ENCODE measurements at places on chromosomes 16 and 17.

- no peak for DNase-seq
Observed at GRCh38 chr17:307741-308507, 44.7 kb downstream of the RPH3AL start.

DNA sequence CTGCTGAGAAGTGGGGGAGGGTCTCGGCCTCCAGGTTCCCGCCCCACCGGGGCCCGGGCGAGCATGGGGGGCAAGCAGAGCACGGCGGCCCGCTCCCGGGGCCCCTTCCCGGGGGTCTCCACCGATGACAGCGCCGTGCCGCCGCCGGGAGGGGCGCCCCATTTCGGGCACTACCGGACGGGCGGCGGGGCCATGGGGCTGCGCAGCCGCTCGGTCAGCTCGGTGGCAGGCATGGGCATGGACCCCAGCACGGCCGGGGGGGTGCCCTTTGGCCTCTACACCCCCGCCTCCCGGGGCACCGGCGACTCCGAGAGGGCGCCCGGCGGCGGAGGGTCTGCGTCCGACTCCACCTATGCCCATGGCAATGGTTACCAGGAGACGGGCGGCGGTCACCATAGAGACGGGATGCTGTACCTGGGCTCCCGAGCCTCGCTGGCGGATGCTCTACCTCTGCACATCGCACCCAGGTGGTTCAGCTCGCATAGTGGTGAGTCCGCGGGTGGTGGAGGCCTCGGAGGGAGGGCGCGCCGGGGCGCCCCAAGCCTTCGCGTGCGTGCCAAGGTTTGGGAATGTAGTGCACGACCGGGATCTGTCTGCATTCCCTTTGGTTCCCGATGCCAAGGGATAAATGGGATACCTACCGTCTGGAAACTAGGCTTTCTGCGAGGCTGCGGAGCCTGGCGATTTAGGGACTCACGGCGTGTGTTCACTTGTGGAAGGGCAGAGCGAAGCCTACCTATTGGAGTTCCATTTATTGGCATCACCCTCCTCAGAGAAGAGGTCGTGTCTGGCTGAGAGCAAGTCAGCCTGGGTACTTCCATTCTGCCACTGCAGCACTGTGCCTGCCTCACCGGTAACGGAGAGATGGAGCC, 1.0 kb downstream of the ZNRF1 start:
- no peak for DNase-seq

- DNase-seq: peak; percentile 6
Observed at GRCh38 chr16:11674001-11674817, 6.0 kb downstream of the SNN start.

- peak; percentile 21 for DNase-seq
Observed at GRCh38 chr17:82458885-82459424, 414 bp downstream of the NARF start.

GRCh38 chr16:3602320-3602653, 9.1 kb downstream of the SLX4 start:
- DNase-seq: no peak

DNA sequence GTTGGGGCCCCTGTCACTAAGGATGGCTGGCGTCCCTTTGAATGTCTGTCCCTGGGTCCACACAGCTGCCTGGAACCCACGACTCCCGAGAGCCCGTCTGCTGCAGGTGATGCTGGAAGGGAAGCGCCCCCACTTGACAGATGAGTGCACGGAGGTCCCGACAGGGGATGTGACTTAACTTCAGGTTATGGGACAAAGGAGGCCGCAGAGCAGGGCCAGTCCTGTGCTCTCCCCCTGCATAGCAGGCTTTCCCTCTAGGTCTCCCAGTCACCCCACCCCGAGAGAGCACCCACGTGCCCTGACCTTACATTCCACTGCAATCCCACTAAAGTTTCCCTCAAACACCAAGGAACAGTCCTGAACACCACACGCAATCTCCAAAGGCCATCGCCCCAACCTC, 6.0 kb upstream of the RCVRN start:
- no peak for DNase-seq

DNA sequence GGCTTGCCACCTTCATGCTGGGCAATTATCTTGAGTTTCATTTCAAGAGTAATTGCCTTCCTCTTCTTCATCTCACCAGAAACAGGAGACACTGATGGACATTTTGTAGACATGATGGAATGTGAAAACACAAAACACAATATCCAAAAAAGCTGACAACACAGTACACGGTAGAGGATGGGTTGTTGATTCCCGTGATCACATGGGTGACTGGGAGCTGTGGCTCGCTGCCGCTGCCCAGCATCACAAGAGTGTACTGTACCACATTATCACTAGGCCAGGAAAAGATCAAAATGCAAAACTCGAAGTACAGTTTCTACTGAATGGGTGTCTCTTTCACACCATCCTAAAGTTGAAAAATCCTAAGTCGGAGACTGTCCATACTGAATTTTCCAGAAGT, 7.4 kb downstream of the PTRH2 start:
- DNase-seq: no peak

DNA sequence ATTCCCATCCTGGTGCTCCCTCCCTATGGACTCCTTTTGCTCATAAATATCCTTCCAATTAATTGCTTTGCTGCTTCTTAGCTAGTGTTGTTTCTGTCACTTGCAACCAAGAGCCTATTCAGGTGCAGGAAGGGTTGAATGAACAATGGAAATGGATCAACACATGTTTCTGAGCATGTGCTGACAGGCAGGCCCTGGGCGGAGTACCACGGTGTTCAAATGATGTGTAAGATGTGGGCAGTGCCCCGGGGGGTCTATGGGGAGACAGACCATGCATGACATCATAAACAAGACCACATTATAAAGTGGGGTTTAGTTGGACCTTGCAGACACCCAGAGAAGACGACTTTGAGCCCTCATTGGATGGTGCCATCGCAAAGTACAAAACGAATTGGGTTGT, 48.4 kb upstream of the MEOX1 start:
- no peak for DNase-seq

DNA sequence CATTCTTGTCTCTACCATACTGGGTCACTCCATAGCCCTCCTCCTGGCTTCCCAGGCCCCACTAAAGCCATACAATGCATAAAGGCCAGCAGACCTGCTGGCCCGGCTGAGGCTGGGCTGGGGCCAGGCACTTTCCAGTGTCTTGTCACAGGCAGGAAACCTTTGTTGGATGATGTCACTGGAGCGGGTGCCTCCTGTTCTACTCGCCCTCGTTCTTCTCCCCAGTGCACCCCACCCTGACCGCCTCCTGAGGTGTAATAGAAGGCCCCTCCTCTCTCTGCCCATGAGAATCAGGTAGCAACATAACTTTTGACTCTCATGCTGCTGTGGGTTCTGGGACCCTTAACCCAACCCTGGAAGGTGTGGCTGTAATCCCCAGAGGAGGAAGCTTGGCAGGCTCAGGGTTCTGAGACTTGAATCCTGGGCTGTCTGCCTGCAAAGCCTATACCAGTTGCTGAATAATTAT, 54.2 kb upstream of the IL34 start:
- no peak for DNase-seq

DNA sequence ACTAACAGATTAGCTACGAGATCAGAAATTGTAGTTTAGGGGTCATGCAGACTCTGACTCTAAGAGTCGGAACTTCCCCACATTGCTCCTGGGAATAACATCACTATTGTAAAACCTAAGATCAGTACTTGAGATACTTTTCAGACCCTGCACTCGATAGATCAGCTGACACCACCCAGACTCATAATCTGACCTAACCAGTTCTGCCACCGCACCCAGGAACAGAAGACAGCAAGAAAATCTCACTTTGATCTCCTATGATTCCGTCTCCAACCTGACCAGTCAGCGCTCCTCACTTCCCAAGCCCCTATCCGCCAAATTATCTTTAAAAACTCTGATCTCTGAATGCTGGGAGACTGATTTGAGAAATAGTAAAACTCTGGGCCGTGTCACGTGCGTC, 27.2 kb upstream of the ASGR2 start:
- no peak for DNase-seq

DNA sequence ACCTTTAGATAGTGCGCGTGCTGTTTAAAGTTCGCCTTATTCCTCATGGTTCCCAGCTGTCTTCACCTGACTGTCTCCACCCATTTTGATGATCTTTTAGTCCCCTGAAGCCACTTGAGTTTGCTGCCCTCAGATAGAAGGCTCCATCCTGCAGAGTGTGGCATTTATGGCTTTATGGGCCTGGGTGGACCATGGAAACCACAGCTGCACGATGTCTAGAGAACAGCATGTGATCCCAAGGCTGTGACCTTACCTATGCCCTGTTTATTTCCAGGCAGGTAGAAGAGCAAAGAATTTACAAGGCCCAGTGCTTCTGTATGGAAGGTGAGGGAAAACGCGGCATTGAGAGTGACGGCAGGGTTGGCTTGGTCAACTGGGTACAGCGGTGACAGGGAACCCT, 356.9 kb downstream of the SLC39A11 start:
- DNase-seq: no peak

DNA sequence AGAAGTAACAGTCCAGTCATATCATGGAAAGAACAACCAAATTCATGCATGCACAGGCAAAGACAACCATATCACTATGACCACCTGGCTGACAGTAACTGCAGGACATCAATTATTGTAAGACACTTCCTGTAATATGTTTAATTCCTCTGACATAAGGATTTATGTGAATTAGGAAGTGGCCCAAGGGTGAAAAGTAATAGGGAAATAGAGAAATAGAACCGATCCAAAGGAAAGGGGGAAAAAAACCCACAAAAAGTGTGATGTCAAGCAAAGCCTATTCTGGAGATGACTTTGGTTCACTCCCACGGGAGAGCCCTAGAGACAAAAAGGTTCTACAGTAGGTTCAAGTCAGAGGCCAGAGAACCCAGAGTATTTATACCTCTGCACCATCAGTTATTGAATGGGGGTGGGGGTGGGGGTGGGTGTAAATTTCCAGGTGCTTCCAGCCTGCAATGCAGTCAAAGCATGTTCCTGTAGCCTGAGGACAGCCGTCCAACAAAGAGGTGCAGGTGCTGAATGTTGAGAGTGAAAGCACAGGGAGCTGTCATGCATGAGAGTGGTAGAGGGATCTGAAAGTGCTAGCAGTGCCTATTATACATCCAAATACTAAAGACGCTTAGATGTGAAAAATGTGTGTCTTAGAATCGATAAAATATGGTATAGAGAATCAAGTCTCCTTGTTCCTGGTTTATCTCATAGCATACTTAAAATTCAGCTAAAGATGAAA, 95.6 kb upstream of the HLF start:
- peak; percentile 70 for DNase-seq

- DNase-seq: no peak
Observed at GRCh38 chr17:69643686-69644085, 229.2 kb downstream of the MAP2K6 start.

DNA sequence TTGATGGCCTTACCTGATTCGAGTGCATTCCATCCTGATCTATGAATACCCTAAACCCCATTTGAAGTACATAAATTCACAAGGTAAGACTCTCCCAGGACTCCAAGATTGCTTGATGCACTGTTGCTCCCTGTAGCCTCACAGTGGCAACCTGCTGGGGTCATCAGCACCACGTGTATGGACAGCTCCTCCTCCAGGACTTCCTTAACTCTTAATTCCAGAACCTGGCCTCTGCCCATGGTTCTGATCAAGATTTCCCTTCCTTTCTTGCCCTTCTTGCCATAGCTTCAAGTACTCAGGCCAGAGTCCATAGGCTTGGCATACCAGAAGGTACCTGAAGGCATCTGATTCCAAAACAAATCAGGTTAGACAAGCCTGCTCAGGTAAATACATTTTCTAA, 34.0 kb upstream of the NLK start:
- DNase-seq: peak; percentile 32

GRCh38 chr17:5817475-5818395, 233.4 kb upstream of the NLRP1 start:
- DNase-seq: no peak

GRCh38 chr16:50291719-50292565, 25.6 kb downstream of the ADCY7 start:
- no peak for DNase-seq

- no peak for DNase-seq
Observed at GRCh38 chr17:80892019-80892855, 99.4 kb upstream of the CHMP6 start.

GRCh38 chr17:71107136-71107535, 937.8 kb downstream of the KCNJ2 start:
- no peak for DNase-seq

- DNase-seq: no peak
Observed at GRCh38 chr17:6162216-6162615, 92.0 kb downstream of the WSCD1 start.

DNA sequence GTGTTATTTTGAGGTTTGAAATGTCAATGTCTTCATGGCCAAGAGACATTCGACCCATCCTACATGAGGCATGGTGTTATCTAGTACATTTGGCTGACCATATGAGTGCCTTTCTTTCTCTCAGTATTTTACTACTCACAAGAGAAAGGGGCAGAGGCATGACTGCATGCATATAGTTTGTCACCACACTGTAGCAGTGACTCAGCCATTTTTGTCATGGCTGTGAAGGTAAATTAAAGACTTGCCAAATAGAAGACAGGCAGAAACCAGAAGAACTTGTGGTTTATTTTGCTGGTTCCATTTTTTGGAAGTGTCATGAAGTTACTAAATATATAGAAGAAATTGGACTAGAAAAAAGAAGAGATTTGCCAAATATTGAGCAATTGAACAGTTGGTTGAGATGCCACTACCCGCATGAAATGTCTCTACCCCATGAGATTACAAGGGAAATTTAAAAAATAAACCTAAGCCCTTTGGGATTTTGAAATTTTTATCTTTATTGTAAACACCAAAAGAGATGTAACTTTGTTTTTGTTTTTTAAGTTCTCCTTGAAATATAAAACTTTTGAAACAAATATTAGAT, 170.3 kb downstream of the CHD9 start:
- peak; percentile 19 for DNase-seq

- DNase-seq: peak; percentile 48
Observed at GRCh38 chr16:57994778-57995177, 5.7 kb downstream of the ZNF319 start.

- DNase-seq: no peak
Observed at GRCh38 chr16:63005356-63005755, 969.1 kb upstream of the CDH8 start.

GRCh38 chr17:8173871-8174322, 2.3 kb downstream of the TMEM107 start:
- DNase-seq: no peak

- DNase-seq: no peak
Observed at GRCh38 chr16:89458551-89458950, 31.8 kb downstream of the ANKRD11 start.

- no peak for DNase-seq
Observed at GRCh38 chr16:27829975-27830374, 233.5 kb downstream of the GSG1L start.

GRCh38 chr17:83037084-83037873, 42.1 kb upstream of the METRNL start:
- no peak for DNase-seq

- DNase-seq: no peak
Observed at GRCh38 chr17:51421525-51421924, 161.2 kb downstream of the UTP18 start.

All from MM.1S (cell line).